ENCODE measurements at places on chromosomes 4 and X.

DNA sequence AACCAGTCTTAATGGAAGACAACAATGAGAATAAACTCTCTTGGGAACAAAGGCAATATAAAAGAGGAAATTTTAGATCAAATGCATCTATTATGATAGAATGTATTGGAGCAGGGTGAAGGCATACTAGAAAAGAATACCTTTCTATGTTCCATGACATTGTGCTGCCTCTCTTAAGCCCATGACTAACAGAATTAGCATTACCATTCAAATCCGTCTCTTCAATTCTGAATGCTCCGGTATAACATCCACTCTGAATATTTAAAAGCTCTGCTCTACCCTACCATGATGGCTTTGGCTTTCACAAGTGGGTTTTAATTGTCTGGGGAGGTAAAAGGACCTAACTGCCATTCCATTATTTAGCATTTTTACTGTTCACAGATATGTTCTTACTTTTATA lies 1878.4 kb downstream of the ARAP2 start:
- DNase-seq, result no peak

DNA sequence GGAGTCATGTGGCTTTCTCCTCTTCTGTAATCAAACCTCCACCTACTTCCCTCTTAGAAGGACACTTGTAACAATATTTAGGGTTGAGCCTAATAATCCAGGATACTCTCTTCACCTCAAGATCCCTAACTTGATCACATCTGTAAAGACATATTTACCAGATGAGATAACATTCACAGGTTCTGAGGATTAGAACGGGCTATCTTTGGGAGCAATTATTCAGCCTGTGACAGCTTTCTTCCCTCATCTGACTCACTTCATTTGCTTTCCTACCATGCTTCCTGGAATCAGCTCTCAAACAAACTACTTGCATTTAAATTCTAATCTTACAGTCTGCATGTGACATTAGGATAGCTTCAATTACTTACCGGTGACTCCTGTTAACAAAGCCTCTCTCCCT lies 133.5 kb upstream of the NDST3 start:
- DNase-seq, result no peak

GRCh38 chr4:1294891-1295290 lies 5.2 kb downstream of the MAEA start:
- DNase-seq, result no peak

GRCh38 chr4:165203541-165204461 lies 3.6 kb upstream of the KLHL2 start:
- no peak for DNase-seq

DNA sequence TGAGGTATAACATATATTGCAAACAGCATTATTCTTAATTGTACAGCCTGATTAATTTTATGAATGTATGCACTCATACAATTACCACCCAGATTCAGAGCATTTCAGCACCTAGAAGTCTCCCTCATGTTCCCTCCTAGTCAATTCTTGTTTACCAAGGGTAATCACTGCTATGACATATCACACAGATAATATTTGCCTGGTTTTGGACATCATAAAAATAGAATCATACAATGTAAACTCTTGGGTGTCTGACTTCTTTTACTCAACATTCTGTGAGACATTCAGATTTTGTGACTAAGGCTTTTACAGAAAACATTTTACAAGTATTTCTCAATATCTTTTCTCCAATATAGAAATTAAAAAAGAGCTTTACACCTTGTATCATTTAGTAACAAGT lies 66.9 kb downstream of the PTPN13 start:
- no peak for DNase-seq

DNA sequence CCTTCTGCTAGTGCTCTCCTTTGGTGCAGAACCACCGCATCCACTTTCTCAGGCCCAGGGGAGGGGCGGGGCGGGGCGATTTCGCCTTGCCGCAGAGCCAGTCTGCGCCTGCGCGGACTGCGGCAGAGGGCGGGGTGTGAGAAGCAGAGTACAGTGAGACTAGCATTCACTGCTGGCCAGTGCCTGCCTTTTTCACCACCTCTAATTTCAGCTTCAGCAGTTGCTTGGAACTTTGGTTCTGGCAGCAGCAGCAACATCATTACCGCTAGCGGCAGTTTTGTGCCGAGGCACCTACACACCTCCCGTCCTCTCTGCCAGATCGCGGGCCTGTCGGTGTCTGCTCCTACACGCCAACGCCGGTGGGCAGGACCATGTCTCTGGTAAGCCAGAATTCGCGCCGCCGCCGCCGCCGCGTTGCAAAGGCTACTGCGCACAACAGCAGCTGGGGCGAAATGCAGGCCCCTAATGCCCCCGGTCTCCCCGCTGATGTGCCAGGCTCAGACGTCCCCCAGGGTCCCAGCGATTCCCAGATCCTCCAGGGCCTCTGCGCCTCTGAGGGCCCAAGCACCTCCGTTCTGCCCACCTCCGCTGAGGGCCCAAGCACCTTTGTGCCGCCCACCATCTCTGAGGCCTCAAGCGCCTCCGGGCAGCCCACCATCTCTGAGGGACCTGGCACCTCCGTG lies at the start of gene MAGEE1:
TSS of gene MAGEE1 (plus strand) at position 151 of the 683 bp plus-strand sequence. CDS start at position 372, 221 bp downstream.
- peak; percentile 0 for DNase-seq

DNA sequence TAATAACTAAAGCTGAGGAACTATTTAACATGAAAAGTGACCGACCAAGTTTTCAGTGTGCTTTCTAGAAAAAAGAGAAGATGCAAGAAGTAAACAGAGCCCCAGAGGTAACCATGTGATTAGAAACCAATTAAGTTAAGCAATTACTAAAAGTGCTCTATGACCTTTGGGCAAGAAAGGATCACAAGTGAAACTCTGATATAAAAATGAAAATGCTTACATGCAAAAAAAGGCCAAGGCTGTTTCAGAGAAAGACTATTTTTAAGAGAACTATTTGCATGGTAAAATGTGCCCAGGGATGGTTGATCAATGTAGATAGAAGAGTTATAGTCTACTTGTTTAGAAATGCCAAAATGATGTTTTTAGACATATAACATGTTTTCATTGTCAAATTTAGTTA lies 22.0 kb downstream of the KLHL15 start:
- no peak for DNase-seq

- DNase-seq, result no peak
These were observed 377 bp downstream of the TIMM17B start for GRCh38 chrX:48897157-48897624.

DNA sequence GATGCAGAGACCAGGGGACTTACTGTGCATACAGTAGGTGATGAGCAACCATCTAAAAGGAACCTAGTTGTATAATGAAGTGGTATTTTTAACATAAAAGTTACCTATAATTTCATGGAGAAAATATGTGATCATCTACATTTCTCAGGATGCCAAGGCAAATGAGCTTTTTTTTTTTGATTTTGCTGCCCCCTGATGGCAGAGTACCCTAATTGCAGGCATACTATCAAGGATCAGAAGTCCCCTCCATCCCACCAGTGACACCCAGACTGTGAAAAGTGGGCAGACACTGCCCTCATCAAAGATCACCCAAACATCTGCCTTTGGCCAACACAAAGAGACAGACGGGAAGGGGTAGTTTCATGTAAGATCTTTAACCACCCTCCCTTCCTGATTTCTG lies 9.6 kb upstream of the ABLIM2 start:
- no peak for DNase-seq

DNA sequence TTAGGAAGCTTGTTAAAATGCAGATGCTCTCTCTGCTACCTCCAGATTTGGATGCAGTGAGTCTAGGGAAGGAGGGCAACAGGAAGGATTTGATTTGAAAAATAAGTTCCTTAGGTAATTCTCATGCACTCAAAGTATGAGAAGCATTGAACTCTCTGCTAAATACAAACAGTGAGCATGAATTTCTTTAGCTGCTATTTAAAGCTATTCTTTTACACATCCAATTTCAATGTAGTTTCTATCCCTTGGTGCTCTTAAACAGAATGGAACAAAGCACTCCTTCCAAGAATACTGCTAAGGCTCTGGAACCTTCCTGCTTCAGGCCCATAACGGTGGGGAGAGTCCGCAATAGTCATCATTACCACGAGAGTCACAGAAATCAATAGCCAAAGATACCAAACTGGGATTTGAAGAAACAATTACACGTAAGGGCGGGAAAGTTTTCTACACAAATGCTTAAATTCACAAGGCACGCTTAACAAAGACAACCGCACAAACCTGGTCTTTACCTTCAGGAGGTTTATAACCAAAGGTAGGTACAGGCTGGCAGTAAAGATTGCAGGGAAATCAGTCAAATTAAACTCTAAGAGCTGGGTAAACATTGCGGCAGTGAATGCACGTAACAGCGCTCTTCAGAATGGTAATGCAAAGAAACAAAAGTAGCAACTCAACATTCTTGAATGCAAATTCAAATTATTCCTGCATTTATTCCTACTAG lies 123.2 kb upstream of the NAP1L5 start:
- DNase-seq, result no peak

GRCh38 chr4:6555519-6555918 lies 19.5 kb upstream of the MAN2B2 start:
- no peak for DNase-seq

DNA sequence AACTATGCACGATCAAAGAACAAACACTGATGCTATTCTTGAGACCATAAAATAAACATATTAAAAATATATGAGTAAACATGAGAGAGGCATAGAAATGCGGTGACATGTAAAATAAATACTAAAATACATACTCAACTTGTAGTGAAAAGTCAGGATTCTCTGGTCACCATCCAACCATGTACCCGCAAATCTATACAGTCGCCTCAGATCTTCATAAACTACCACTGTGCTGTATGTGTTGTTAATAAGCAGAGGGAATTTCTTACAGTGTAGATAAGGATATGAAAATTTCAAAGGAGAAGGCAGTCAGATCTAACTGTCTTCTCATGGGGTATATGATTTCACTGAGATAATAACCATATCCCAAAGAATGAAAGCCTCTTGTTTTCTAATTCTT lies 67.8 kb upstream of the FAM47B start:
- no peak for DNase-seq

- no peak for DNase-seq
These were observed 4.9 kb upstream of the TLR10 start for GRCh38 chr4:38787693-38788092.

DNA sequence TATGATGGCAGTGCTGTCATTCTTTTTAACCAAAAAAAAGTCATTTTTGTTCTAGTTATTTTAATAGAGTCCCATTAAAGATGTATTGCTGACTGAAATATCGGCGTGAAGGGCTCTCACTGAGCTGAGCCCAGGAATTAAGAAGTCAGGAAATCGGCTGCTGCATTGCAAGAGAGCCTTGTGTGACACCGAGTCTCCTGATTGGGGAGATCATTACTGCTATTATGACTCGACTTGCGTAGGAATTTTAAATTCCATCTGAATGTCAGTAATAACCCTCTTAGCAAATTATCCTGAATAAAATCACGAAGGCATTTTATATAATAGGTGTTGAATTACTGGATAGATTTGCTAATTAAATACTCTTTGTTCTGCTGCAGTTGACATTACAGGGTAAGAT lies 111.5 kb downstream of the POLA1 start:
- no peak for DNase-seq

DNA sequence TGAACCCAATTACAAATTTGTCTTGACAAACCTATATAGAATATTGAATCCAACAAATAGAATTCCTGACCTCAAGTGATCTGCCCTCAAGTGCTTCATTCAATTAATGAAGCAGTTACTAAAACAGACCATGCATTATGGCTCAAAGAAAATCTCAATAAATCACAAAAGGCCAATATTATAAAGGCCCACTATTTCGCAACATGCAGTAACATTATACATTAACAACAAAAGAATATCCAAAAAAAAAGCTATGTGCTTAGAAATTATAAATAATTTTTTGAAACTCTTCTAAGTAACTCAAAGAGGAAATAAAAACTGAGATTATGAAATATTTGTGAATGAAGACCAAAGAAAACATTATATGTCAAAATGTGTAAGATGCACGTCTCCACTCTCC lies 177.7 kb downstream of the ZNF674 start:
- DNase-seq, result no peak

- DNase-seq, result no peak
These were observed 1.9 kb upstream of the HAUS3 start for GRCh38 chr4:2243681-2244380.

GRCh38 chr4:112199041-112199440 lies 32.5 kb upstream of the AP1AR start:
- DNase-seq, result no peak

- no peak for DNase-seq
These were observed 184.0 kb downstream of the UGT8 start for GRCh38 chr4:114782415-114783214.

DNA sequence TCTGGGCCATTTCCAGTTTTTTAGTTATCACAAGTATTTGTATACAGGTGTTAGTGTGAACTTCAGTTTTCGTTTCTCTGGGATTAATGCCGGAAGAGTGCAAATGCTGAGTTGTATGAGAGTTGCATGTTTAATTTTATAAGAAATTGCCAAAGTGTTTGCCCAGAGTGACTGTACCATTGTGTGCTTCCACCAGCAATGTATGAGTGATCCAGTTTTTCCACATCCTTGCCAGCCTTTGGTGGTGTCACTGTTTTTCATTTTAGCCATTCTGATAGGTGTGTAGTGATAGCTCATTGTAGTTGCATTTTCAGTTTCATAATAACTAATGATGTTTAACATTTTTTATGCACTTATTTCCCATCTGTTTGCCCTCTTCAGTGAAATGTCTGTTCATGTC lies 18.4 kb downstream of the PLS3 start:
- DNase-seq, result no peak

- no peak for DNase-seq
These were observed 83.8 kb upstream of the BOD1L1 start for GRCh38 chr4:13711233-13711785.

DNA sequence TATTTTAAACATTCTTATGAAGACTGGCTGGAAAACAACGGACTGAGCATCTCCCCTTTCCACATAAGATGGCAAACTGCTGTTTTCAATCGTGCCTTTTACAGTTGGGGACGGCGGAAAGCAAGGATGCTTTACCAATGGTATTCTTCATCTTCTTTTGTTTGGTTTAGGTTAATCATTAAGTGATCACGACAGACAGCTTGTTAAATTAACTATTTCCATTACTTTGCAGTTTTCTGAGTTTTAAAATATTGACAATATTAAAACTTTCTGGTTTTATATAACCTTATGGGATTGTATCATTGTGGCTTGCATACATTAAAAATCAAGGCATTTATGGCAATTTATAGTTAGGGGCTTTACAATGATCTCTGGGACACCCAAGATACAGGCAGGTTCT lies 3.8 kb downstream of the MBTPS2 start:
- no peak for DNase-seq

DNA sequence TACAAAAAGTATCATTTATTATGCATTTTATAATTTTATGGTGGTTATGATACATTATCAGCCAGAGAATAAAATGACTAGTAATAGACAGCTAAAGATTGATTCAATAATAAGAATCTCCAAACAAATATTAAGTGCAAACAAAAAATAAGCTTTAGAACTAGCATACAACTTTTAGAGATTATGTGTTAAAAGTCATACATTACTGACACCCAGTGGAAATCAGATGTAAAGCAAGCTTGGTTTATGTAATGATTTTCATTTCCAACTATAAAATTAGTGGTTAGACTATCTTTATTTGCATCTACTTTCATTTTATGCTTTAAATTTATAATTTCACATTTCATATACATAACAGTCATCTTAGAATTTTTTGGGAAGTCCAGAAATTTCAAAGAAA lies 57.7 kb downstream of the IL13RA2 start:
- DNase-seq, result peak; percentile 2

- DNase-seq, result no peak
These were observed 5.1 kb downstream of the AFF1 start for GRCh38 chr4:86939729-86940575.

All from HFF-Myc (cell line).